ENCODE measurements at places on chromosomes 12 and 14.

GRCh38 chr12:104963757-104964156 is 5.7 kb upstream of the SLC41A2 start:
- DNase-seq: peak; percentile 28

GRCh38 chr12:112191201-112191600 is 65.8 kb downstream of the TRAFD1 start:
- no peak for DNase-seq

GRCh38 chr12:65822732-65823512 is 1.4 kb upstream of the HMGA2 start:
- DNase-seq: no peak

DNA sequence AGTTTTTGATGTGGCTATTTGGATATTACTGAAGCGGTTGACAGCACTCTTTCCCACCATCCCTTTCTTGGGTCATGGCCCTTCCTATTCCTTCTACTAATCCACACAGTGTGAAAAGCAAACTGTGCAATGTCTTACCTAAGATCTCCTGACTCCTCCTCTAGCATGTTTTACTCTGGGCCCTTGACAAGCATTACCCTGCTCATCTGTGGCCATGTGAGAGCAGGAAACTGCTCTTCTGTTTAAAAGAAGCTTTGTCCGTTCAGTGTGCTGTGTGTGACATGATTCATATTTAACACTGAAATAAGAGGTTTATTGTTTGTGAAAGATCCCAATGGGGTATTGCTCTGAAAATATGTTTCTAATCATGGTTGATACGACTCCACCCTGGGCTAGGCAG is 1022.5 kb downstream of the AACS start:
- DNase-seq: no peak

- peak; percentile 70 for DNase-seq
These were observed 110.5 kb downstream of the ARF6 start for GRCh38 chr14:50003213-50004021.

- DNase-seq: no peak
These were observed 45.8 kb downstream of the SINHCAF start for GRCh38 chr12:31280183-31280582.

Measured in NCI-H1092 treated with DMSO at 0.1 percent for 48 hours (cell line).